ENCODE measurements at places on chromosomes 2 and 18.
A peak's percentile ranks its signal among the peaks of the same experiment; 100 is the strongest.

- DNase-seq, result no peak
Observed at GRCh38 chr2:209771474-209772289, at the start of gene UNC80. TSS of gene UNC80 (plus strand) at chr2:209771832. CDS start at chr2:209772073, 241 bp downstream.

- peak; percentile 29 for DNase-seq
Observed at GRCh38 chr2:151999053-151999452, 99.8 kb downstream of the CACNB4 start.

DNA sequence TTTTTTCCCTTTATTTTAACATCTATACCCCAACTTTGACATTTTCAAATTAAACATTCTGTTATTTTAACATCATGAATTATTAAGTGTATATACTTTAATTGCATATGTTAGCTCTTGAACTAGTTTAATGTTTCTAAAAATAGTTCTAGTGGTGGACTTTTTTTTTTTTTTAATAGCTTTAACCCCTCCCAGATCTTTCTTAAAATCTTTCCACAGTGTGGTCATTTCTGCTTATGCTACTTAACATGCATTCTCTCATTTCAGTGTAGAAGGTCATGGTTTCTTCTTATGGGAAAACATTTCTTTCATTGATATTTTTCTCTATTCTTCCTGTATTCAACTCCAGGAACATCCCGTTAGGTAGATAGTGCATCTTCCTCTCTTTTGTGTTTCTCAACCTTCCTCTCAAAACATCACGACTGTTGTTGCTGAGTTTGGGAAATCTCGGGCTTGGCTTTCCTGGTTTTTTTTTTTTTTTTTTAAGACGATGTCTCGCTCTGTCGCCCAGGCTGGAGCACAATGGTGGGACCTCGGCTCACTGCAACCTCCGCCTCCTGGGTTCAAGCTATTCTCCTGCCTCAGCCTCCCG is 849 bp upstream of the TMEM18 start:
- DNase-seq, result no peak

DNA sequence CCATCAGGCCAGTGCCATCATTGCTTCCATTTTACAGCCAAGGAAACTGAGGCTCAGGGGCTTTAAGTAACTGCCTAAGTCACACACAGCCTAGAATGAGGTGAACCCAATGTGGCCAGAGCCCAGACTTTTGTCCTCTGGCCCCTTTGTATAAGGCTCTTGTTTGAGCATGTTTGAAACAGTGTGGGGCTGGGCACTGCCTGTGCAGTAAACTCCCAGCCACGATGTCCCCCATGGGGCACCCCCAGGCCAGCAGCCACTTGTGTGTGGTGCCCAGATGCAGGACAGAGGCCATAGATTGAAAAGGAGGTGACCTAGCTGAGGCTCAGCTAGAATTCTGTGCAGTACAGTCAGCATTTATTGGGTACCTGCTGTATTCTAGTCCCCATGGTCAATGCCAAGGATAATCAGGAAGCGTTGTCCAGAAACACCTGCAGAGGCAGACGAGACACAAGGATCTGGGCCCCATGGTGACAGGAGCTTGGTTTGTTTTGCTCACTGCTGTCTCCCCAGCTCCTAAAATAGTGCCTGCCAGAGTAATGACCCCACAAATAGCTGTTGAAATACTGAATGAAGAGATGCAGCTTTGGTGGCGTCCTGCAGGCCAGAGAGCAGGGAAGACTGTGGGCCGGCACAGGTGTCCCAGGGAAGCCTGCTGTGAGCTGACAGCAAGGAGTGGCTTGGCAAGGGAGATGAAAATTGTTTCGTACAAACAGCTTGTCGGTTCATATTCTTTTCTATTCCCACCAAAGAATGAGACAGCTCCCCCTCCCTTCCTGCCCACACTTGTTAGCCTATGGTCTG is 160.7 kb downstream of the LDLRAD4 start:
- DNase-seq, result no peak

- no peak for DNase-seq
Observed at GRCh38 chr2:170191166-170191866, 13.4 kb downstream of the MYO3B start.

- no peak for DNase-seq
Observed at GRCh38 chr2:236587861-236588815, 18.5 kb downstream of the ACKR3 start.

GRCh38 chr2:69955029-69955428 is 6.4 kb downstream of the ASPRV1 start:
- DNase-seq, result no peak

- DNase-seq, result no peak
Observed at GRCh38 chr18:47418746-47419145, 167.3 kb upstream of the SKOR2 start.

DNA sequence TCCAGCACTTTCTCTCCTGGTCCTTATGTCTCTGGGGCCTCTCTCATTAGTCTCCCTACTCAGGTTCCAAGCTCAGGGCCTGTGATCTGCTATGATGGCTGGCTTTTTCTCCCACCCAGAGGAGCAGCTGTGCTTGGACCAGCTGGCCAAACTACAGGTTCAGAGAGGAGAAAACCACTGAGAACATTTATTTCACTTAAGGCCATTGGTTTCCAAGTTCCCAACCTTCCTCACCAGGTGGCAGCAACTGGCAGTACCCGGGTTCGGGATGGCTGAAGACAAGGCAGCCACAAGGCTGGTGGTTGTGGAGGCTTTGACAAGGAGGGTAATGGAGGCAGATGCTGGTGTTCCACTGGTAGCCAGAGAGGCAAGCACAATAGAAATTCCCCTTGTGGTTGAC is 29.9 kb upstream of the SELENOI start:
- DNase-seq, result no peak

- no peak for DNase-seq
Observed at GRCh38 chr2:43448011-43448821, 147.6 kb downstream of the THADA start.

DNA sequence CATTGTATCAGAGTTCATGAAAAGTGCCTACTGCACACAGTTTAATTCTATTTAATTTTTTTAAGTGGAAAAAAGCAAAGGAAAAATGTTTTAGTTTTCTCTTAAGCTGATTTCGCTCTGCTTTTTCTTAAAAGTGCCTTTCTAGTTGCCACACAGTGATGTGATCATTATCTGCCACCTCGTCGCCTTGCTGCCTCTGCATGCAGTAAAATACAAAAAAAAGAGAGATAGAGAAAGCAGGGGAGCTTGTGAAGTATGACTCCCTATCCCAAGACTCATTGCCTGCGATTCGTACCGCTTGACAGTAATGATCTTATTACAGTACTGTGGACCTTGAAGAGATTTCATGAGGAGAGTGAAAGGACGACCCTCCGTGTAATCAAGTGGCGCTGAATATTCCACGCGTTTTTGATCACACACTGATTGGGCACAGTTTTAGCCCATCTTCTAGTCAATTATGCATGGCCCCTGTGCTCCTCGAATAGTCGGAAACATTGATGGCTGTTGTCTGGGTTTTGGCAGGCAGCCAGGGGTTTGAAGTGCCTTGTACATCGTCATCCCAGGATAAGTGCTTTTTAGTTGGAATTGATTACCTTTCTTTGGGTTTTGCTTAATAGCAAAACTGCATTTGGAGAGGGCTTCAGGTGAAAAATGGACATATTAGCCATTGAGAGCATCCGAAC is 188.3 kb downstream of the GBX2 start:
- DNase-seq, result no peak

GRCh38 chr2:4094743-4095142 is 391.4 kb downstream of the DCDC2C start:
- DNase-seq, result no peak

DNA sequence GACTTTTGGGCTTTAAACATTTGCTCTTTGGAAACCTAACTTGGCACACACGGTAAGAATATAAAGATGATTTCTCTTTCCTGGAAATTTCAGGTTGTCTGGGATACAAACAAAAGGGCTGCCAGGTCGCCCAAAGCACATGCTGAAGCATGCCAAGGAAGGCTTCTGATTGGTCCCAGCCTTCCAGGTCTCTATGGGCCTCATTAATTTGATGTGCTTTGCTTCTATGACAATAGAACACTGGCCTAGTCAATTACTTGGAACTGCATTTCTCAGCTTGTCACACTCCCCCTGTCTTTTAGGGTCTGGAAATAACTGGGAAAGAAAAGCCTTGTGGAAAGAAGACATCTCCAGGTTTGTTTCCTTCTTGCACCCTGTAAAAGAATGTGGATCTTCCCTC is 228.9 kb downstream of the ADCYAP1 start:
- DNase-seq, result no peak

DNA sequence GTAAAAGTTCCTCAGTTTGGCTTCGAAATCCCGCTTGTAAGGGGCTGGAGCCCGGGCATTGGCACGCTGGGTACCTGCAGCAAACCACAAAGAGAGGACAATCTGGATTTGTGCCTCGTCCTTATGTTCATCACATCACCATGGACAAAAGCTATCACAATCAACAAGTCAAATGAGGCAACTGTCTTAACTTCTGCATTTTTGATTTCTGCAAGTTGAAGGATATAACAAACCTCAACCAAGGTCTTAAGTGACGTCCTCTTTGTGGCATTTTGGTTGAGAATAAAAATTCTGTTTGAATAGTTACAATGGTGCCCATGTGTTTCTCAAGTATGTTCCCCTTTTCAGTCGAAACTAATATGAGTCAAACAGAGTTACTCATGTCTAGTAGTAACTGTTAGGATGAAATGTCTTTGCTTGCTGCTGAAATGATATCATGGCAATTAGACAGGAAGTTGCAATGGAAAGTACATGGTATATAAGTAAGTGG is 70.8 kb upstream of the STK17B start:
- DNase-seq, result peak; percentile 37

- DNase-seq, result no peak
Observed at GRCh38 chr18:55384551-55385275, 203.3 kb downstream of the TCF4 start.

GRCh38 chr2:175187378-175187777 is 5.9 kb upstream of the ATP5MC3 start:
- no peak for DNase-seq

DNA sequence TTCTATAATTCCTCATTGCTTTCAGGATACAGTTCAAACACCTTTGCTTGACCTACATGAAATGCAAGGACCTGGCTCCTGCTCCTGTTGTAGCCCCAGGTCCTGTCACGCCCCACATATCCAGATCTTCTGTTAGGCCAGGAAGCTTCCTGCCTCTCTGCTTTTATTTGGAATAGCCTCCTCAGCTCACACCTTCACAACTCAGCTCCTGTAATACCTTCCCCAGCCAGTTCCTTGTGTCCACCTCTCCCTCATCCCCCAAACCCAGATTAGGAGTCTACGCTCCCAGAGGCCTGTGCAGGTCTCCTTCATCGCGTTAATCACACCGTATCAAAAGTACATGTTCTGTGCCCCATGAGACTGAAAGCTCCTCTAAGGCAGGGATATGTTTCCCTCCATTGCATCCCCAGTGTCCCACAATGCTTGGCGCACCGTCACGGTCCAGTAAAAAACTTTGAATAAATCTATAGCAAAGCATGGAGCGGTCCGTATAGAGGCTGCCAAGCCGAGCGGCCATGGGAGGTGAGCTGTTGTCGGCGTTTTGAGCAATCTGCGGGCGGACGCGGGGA is 371 bp downstream of the MDH1B start:
- no peak for DNase-seq

- DNase-seq, result no peak
Observed at GRCh38 chr18:9068346-9068745, 34.2 kb upstream of the NDUFV2 start.

DNA sequence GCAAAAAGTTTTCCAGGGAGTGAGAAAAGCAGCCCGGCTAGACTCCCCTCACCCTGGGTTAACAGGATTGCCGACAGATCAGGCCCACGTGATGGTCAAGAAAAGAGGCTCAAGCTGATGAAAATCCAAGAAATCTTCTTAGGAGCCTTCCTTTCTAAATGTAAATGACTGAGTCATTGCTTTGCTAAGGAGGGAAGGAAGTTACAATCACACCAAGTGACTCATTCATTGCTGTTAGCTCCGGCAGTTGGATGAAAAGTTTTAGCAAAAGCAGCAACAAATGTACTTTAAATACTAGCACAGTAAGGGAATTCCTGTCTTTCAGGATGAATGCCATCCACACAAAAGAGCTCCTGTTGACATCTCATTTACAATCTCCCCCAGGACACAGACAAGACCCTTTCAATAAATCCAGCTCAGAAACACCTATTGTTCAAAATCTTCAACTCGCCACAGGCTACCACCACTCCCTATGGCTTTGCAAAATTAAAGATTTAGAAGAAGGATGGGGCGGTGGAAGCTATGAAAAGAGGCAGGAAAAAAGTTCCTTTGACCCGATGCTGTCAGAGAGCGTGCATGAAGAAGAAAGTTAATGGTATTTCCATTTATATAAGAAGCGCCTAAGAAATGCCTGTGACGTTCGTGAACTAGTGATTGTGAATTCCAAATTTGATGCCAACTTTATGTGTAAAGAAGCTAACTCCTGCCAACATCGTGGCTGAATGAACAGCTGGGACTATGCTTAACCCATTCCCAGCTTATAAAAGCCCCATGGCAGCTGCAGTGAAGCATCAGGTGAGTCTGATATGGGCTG is 153.7 kb downstream of the TGIF1 start:
- DNase-seq, result peak; percentile 16

DNA sequence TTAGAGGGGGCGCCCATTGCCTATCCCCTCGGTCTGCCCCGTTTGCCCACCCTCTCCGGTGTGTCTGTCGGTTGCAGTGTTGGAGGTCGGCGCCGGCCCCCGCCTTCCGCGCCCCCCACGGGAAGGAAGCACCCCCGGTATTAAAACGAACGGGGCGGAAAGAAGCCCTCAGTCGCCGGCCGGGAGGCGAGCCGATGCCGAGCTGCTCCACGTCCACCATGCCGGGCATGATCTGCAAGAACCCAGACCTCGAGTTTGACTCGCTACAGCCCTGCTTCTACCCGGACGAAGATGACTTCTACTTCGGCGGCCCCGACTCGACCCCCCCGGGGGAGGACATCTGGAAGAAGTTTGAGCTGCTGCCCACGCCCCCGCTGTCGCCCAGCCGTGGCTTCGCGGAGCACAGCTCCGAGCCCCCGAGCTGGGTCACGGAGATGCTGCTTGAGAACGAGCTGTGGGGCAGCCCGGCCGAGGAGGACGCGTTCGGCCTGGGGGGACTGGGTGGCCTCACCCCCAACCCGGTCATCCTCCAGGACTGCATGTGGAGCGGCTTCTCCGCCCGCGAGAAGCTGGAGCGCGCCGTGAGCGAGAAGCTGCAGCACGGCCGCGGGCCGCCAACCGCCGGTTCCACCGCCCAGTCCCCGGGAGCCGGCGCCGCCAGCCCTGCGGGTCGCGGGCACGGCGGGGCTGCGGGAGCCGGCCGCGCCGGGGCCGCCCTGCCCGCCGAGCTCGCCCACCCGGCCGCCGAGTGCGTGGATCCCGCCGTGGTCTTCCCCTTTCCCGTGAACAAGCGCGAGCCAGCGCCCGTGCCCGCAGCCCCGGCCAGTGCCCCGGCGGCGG is 1.7 kb downstream of the MYCN start:
- no peak for DNase-seq

- no peak for DNase-seq
Observed at GRCh38 chr2:235709124-235709813, 215.4 kb downstream of the AGAP1 start.

DNA sequence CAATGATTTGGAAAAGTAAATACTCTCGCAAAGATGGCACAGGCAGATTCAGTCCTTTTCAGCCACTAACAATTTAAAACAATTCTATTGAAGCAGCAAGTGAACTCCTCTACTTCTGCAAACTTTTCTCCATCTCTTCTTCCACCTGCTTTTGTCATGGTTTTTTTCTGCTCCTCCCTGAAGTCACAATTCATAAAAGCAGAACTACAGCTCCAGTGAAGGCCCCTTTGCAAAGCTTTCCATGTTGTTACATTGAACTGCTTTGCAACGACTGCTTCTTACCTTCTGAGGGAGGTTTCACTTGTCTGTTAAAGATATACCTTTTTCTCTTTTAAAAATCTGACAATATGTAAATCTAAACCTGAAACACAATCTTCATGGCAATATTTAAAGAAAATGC is 3.7 kb upstream of the SERTAD2 start:
- no peak for DNase-seq

- no peak for DNase-seq
Observed at GRCh38 chr18:74281011-74281979, 10.5 kb downstream of the CYB5A start.

- no peak for DNase-seq
Observed at GRCh38 chr2:45498661-45499550, 112.2 kb downstream of the SRBD1 start.

Measured in activated CD4-positive, alpha-beta T cell treated with anti-CD3 and anti-CD28 coated beads, Interleukin-2, amount 50 U/mL, for 24 hours (primary cell).